ENCODE measurements at places on chromosomes 11 and 22.

- DNase-seq: no peak
These were observed 145.9 kb downstream of the ELP4 start for GRCh38 chr11:31655483-31655882.

- no peak for DNase-seq
These were observed 69.7 kb upstream of the CDON start for GRCh38 chr11:126132319-126132718.

GRCh38 chr11:67502328-67502979 is 2.7 kb downstream of the PITPNM1 start:
- no peak for DNase-seq

GRCh38 chr22:29937940-29938693 is 55.1 kb downstream of the MTMR3 start:
- no peak for DNase-seq
